Fibroblast of skin of right biceps (primary cell): ENCODE measurements at places on chromosomes 7 and 10.

DNA sequence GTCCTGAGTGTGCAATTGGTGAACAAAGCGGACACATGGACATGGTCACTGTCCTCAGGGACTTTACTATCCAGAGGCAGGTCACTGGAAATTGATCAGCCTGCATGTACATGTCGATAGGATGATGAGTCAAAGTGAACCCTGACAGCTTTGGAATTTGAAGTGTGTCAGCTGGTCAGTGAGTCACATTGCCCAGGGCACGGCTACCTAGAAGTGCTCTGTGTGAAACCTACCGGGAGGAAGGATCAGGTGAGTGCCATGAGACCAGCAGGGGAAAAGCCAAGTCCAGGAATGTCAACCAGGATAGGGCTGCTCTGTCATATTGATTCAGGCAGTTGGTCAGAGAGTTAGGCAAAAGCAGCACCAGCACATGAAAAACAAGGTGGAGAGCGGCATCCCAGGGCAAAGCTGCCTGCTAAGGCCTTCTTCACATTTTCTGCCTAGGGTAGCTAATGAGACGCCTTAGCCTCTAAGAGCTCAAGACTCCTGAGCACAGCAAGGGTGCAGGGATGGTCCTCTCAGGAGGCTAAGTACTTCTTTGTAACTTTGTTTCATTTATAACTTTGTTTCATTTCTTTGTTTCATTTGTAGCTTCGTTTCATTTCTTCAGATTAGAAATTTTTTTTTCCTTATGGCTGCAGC, 19.4 kb upstream of the PDCD4 start:
- DNase-seq = no peak

GRCh38 chr7:2466675-2467074, 9.5 kb downstream of the GRIFIN start:
- no peak for DNase-seq

DNA sequence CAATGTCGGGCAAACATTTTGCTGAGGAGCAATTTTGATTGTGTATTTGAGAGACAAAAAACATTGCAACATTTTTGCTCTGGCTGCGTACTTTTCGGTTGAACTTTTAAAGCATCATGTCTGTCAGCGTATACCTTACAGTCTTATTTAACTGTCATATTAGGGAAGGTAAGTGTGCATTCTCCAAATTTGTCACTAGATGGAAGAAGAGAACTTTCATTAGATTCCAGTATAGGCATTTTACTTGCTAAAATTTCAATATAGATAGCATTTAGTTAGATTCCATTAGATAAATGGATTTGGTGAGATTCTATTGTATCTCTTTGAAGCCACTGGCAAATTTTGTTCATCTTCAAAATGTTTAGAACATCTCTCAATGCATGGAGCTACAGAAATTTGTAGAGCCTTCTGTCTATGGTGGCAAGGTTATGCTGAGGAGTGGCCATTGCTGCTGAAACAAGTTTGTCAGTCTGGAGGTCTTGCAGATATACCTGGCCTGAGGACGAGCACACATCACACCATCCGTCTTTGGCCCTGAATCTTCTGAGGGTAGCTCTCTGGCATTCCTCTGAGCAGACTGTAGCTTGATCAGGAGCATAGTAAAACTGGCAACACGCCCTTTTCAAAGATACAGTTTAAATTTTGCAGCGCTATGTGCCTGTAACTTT, 437.5 kb upstream of the MBL2 start:
- DNase-seq = peak; percentile 10

DNA sequence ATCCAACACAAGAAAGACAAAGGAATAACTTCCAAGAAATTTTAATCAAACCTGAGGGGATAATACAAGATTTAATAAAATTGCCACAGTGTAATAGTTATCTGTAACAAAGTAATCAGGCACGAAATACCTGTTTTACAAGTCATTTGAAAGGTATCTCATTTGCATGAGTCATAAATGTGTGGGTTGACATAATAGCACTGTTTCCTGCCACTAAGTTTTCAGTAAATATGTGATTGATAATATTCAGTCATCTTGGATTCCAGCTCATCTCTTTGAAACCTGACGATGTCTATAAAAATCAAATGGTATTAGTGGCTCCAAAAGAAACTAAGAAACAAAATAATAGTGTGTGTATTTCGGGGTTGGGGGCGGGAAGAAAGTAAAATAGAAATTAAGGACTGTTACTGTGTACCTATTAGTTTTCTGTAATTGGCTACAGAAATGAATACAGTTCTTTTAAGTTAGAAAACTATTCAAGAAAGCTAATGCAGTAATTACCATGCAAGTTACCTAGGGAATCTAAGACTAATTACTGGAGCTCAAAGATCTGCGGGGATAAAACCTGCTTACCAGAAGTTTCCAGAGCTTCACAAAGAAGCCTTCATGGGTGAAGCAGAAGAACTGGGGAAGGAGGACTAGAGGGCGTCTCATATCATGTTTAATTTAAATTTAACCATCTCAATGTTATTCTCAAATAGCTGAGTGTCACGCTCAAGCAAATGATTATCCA, 100.7 kb downstream of the ST8SIA6 start:
- DNase-seq = peak; percentile 60

DNA sequence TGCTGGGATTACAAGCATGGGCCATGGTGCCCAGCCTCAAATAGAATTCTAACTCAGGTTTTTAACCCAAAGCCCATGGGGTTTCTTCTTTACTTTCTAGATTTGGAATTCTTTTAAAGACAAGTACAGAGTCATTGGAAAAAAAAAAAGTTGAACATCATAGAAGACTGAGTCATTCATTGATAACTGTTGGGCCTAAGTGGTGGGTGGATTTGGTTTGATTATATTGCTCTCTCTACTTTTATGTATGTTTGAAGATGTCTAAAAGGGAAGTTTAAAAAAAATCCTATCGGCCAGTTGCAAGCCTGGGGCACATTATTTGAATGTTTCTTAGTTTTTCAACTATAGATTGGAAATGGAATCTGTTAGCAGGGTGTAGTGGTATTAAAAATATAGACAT, 49.7 kb downstream of the INPP5F start:
- no peak for DNase-seq

DNA sequence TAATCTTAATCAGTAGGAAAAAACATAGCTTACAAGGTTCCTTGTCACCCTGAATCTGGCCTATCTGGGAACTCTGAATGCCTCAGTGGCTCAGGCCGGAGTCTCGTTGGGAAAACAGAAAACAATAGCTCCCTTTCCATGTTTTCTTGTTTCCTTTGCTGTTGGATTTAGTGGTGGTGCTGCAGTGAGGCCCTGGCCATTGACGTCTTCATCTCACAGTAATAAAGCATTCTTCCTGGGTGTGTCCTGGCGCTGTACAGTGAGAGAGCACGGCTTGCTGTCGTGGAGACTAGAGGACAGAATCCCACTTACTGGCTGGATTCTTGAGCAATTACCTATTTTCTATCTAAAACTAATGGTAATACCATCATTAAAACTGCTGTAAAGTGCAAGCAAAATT, 1.3 kb upstream of the SPOCK2 start:
- no peak for DNase-seq

DNA sequence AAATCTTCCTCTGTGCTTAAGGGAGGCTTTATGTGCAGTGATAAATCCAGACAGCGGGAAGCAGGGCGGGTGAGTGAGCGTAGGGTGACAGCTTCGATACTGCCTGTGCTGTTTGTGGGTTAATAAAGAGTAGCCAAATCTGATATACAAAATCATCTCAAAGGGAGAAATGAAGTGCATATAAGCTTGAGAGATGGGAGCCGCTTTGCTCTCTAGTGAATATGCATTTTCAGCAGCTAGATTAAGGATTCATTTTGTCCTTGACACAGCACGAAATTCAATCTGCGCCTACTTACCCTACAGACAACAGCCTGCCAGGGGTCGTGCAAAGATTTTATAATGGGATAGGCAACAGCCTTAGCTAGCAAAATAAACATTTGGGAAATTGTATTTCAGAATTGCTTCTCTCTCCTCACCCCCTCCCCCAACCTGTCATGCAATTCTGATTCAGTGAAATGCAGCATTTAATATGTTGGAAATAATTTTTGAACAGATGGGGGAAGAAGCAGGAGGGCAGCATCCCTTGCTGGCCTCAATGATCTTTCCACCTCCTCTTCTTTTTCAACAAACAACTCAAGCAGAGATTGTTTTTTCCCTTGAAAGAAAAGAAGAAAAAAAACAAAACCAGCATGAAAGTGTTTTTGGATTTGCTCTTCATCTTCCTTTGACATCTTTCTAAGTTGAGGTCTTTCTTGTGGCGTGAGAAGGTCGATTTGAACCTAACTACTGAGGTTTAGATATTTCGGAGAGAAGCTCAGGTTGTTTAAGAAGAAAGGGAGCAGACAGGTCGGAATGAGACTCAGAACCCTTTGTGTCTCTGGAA, 117.9 kb downstream of the AOAH start:
- no peak for DNase-seq

- DNase-seq = peak; percentile 96
Observed at GRCh38 chr10:93383562-93383981, 98.6 kb downstream of the MYOF start.

DNA sequence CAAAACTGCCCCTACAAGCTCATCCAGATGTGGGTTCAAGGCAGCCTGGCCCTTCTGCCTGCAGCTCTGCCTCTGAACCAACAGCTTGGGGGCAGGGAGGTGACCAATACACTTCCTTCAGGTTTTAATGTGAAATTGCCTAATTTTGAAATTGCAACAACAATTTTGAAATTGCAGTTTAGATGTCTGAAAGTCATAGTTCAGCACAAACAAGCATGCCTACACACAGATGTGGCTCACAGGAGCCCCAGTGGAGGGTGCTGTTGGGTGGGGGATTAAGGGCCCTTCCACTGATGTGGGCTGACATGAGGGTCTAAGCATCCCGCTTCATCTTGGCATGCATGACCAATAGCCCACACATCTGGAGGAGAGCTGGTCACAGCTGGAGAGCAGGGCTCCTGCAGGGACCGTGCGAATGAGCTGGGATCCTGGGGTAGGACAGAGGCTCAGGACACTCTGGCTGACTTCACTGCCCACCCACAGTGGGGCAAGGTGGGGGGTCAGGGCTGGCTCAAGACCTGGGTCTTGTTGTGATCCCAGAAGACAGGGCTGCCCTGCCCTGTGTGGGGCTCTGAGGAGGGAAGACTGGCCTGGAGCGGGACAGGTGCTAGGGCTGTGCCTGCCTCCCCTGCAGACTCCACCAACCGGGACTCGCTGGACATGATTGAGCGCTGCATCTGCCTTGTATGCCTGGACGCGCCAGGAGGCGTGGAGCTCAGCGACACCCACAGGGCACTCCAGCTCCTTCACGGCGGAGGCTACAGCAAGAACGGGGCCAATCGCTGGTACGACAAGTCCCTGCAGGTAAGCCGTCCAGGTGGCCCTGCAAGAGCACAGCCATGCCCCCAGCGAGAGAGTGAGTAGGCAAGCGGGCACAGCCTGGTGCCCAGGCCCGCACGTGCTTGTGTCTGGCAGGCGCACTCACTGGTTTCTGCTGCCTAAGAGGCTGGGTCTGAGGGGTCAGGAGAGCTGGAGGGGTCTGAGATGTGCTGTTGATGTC, 32.3 kb downstream of the CHAT start:
- DNase-seq = no peak

DNA sequence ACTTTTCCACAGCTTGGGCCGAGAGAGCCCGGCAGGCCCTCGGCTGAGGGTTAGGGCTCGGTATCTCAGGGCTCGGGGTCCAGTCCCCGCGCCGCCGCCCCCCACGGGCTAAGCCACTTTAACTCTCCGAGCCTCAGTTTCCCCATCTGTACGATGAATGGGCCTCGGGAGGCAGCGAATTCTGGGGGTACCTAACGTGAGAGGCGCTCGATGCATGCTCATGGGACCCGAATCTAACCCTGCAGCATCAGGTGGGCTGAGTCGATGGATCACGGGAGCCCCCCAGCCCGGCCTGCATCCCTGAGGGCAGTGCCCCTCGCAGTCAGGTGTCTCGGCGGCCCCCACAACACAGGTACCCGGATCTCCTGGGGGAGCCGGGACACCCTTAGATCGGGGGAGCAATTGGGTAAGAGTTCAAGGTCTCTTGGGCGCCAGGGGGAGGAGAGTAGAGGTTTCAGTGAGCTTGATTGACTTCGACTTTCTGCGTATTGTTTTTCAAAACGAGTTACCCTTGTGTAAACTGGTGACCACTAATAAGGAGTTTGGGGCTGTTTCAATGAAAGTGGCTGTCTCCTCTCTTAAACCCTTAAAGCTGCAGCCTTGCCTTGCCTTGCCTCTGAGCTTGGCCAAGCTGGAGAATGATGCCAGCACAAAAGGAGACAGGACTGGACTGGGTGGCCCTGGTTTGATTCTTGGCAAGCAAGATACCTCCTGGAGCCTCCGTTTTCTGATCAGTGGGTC, 631 bp downstream of the POR start:
- no peak for DNase-seq

- peak; percentile 61 for DNase-seq
Observed at GRCh38 chr10:17454161-17455014, at the start of gene ST8SIA6. TSS of gene ST8SIA6 (minus strand) at chr10:17454595. CDS start at chr10:17454255, 340 bp downstream.

DNA sequence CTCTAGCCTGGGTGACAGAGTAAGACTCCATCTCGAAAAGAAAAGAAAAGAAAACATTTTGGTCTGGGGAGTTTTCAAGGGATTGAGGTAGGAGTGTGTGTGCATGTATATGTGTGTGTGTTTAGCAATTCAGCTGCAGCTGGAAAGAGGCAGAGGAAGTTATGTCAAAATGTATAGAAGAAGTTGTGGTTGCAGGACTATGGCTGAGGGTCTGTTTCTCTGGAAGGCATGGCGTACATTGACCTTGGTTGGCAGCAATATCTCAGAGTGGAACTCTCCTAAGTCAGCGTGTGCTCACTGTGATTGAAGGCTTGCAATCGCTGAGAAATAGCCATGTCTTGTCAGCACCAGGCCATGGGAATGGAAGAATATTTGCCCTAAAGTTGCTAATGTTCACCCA, 28.6 kb upstream of the RHBDD2 start:
- DNase-seq = no peak

GRCh38 chr10:86592413-86592812, 61.9 kb upstream of the OPN4 start:
- no peak for DNase-seq

DNA sequence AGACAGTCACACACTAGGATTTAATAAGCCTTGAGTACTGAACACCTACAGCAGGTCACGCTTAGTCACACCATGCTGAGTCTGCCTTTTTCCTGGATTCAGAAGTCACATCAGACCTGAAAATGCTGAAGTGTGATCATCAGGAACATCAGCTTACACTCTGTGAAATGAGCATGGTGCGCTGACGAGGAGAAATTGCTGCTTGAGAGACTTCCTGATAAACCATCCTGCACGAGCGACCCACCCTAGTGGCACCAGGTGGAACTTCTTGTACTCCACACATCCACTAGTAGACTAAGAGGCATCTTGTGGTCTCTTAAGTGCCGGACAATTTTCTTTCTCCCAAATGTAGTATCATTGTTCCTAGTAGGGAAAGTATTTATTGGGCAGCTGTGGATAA, 51.8 kb upstream of the MRLN start:
- DNase-seq = peak; percentile 17

GRCh38 chr10:66176772-66177171, 749.1 kb upstream of the LRRTM3 start:
- peak; percentile 11 for DNase-seq

DNA sequence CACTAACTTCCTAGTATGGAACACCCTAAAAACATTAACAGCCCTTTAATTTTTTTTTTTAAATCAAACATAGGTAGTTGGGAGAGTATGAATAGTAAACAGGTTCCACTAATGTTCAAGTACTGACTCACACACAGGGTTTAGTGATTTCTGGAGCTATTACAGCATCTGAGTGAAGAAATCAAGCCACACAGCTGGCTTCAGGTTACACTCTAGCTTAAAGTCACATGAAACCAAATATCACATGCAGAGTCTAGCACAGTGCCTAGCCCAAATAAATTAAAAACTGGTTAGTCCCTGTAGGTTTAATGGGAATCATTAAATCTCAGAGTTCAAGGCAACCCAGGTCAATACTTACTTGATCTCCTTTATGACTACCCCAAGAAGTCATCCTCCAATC, 11.6 kb downstream of the PANK1 start:
- peak; percentile 53 for DNase-seq
